ENCODE measurements at places on chromosomes 11 and 22.

- no peak for DNase-seq
Measured at GRCh38 chr22:47540011-47540410, 777.6 kb downstream of the TBC1D22A start.

- DNase-seq = no peak
Measured at GRCh38 chr11:21897752-21898151, 295.1 kb upstream of the ANO5 start.

GRCh38 chr11:126732981-126733380 lies 267.6 kb downstream of the KIRREL3 start:
- no peak for DNase-seq

GRCh38 chr11:96127596-96127959 lies 203.7 kb upstream of the MTMR2 start:
- no peak for DNase-seq

GRCh38 chr11:72430741-72431570 lies 3.4 kb downstream of the CLPB start:
- DNase-seq = no peak

DNA sequence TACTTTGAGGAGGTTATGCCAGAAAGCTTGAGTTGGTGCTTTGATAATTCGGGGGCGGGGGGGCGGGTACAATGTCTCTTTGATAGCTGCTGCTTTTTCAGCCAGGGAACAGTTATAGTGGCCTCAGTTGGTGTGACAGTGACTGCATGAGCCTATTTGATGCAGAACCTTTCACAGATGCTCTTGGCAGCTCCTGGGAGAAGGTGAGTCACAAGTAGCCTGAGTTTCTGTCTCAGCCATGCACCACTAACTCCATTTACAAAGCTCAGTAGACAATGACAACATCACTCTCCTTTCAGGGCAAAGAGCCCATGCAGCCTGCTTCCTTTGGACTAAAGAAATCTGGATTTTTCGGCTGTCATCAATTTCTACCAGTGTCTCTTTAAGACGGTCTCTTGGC lies 42.1 kb upstream of the SEZ6L start:
- no peak for DNase-seq
